ENCODE measurements at places on chromosomes 4 and X. TPM values are rescaled to one million over a fixed set of nuclear protein-coding genes. Genes with fewer than 3 reads are reported as not detected.

Gene NFXL1
- 6.0 TPM for total RNA-seq

Gene HSFX2
- not detected for total RNA-seq

Gene INTS12
- 19.3 TPM for total RNA-seq

GRCh38 chr4:117626664-117627063 lies 407.6 kb upstream of the NDST3 start:
- no peak for DNase-seq

DNA sequence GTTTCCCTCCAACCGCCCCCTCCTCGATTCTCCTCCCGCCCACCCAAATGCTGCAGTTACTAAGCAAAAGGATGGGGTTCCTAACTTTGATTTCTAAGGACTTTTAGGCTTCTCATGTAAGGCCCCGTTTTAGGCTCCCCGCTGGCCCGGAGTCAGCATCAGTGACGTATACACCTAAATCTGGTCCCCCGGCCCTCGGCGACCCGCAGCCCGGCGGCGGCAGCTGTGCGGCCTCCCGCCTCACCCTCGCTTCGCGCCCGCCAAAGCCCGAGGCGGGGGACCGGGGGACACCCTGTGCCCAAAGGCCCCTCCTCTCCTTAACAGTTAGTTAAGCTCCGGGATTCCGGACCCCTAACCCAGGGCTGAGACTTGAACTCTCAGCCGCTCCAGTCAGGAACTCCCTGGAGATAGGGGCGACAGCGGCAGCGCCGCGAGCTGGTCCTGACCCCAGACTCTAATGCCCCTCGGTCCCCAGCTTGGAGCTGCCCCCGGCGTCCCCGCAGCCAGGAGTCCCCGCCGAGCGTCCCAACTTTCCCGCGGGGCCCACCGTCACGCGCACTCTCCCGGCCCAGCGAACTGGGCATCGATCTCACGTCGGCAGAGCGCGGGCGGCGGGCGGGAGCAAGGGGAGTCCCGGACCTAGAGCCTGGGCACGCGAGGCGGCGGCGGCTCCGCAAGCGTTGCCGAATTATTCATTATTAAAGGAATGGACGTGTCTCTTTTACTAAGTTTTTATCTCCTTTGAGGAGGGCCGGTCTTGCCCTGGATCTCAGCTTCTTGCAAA lies 1.5 kb upstream of the NR3C2 start:
- DNase-seq = no peak

DNA sequence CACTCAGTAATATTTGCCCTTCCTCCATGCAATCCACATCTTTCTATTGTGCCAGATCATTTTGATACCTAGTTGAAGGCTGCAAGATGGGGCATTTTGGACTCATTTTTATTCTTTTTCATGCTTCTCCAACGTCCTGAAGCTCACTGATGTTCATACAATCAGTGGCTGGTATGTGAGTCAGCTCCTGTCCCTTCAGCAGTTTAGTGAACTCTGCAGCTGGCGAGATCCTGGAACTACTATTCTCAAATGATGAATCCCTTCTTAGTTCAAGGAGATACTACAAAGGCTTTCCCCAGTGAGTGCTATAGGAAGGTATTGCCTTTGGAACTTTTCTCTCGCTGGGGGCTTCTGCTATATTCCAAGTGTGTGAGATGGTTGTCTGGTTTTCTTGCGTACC lies 9.6 kb upstream of the CCDC149 start:
- no peak for DNase-seq

DNA sequence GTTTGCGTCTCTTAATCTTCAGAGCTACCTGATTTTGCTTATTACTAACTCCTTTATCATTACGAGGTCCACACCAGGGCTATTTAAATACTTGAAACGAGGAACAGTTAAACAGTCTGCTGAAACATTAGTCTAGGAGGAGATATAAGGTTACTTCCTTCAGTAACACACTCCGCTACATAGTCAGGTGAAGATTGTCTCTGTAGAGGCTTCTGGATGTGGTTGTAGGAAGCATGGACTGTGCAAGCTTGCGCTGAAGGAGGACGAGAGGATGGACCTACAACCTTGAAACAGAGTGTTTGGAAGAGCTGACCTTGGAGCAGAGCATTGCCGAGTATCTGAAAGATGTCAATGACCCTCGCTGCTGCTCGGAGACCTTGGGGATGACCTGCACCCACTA lies at the start of gene CLRN2:
Gene CLRN2 (plus strand): TSS at position 301 of the 400 bp plus-strand sequence. CDS start 102 bp downstream, outside the sequence.
- DNase-seq = no peak

GRCh38 chr4:63371001-63371400 lies 1038.2 kb downstream of the TECRL start:
- DNase-seq = no peak

DNA sequence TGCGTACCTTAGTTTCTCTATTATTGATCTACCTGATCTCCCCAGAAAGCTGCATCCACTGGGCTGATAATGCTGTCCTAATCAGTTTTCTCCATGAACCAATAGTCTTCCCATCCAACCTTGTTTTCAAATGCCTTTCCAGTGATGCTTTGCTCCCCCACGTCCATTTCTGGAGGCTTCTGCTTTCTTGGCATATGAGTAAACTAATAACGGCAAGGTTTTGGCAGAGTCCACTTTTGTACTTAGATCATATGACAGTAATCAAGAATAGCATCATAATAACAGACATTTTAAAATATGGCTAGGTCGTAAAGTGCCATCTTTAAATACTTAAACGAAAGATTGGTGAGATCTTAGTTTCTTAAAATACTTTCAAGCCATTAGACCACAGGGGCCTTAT lies 38.4 kb upstream of the FAM9B start:
- no peak for DNase-seq

DNA sequence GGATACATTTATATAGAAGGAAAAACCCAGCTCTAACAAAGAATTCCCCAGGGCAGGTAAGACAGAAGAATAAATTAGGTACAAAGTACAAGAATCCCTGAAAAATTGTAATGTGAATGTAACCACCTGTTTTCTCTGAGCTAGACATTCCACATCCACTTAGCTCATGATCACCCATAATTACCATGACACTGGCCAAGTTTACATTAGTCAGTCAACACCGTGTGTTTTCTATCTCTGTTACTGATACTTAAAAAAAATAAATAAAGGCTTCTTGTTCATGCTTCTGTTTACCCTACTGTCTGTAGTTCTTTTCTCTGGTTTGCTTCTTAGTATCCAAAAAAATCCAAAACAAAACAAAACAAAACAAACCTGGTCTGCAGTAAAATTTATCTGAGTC lies 66.0 kb downstream of the CBLL2 start:
- no peak for DNase-seq

DNA sequence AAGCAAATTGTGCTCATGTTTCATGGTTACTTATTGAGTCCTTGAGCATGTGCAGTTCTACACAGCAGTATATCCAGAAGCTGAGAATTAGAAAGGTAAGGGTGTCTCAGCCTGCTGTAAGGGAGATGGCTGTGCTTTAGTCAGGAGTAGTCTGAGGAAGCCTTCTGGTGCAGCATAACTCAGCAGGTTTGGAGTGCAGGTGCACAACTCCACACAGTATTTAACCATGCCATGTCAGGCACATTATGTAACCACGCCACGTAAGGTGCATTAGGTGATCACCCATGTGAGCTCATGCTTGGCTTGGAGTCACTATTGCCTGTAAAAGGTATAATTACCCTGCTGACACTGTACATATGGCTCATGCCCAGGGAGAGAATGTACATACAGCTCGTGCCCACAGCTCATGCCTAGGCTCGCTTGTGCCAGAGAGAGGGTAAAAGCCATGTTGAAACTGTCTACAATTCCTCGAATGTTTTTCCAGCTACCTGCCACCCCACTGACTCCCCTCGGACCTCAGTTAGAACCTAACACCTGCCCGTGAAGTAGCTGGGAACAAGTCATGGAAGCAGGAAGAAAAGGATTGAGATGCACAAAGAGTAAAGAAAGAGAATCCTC lies 37.8 kb downstream of the UCHL1 start:
- DNase-seq = no peak

- no peak for DNase-seq
Observed at GRCh38 chr4:116598155-116598979, 487.0 kb downstream of the TRAM1L1 start.

Gene ADAMTS3
- 0.75 TPM for total RNA-seq

Gene FRMD7
- total RNA-seq = 0.30 TPM

DNA sequence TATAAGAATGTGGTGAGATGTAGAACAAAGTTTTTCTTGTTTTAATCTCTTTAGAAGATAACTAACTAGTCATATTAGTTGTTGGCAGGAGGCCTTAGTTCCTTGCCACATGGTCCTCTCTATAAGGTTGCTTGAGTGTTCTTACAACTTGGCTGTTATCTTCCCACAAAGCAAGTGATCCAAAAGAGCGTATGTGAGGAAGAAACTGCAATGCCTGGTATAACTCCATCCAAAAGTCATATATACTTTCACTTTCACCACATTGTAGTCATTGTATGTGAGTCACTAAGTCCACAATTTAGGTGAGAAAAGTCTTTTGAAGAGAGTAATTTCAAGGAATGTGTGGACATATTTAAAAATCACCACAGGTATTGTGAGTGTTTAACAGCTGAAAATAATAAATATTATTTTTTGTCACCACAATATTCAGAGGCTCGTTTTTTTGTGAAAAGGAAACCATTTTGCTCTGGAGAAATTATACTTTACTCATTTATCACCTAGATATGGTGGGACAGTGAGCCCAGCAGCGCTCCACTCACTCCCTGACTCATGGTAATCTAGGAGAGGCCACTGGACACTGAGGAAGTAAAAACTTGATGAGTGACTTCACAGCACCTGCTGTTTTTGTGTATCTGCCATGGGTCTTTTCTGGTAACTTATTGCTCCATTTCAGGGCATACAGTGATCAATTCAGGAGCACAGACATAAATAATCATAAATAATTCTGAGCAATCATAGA lies 369.4 kb upstream of the NDST3 start:
- no peak for DNase-seq

DNA sequence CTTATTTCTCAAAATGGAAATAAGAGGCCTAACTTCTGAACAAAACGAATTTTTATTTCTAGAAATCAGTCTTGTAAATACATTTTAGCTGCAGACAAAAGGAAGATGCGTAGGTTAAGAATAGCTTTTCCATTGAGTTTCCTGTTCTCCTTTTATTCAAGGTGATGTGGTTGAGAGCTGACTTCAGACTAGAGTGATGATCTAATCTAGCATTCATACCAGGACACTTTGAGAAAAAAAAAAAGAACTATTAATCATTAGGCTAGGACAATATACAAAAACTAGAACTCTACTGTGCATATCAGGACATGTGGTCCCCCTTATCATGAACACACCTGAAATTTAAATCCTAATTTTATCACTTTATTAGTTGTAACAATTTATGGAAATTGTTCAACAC lies 884.5 kb upstream of the EPHA5 start:
- DNase-seq = no peak

DNA sequence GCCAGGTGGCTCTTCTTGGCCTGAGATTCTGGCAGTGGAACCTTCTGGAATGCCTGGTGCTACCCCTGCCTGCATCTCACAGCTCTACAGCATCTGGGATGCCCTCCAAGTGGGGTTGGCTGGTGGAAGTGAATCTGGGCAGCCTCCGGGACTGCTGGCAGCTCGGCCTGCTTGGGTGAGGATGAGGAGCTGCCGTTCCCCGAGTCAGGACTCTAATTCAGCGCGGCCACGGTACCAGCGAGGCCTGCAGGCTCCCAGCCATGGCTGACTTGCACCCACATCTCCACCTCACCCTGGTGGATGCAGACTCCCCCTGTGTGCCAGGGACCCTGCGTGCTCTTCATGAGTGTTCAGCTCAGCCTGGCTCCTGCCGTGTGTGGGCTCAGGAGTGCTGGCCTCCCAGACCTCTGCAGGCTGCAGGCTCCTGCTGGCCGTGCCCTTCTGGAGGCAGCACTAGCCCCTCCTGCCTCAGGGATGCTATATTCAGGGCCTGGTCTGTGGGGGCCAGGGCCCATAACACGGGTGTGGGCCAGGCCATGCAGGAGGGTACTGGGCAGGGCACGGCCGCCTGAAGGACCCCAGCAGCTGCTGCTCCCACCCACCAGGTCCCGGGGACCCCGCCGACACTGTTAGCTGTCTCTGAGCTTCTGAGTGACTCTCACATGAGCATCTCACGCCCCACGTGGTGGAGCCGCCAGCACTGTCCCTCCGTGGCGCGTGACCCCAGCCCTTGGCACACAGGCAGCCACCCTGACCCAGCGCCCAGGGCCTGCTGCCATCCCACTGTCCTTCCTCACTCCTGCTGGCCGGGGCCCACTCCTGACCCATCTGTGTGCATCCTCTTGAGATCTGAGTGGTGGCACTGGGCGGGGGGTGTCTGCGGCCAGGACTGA lies 10.6 kb downstream of the UVSSA start:
- DNase-seq = no peak

GRCh38 chr4:98448908-98449307 lies 187.7 kb downstream of the RAP1GDS1 start:
- no peak for DNase-seq

GRCh38 chr4:48974979-48975640 lies 11.0 kb upstream of the CWH43 start:
- no peak for DNase-seq

Gene IL3RA
- 7.6 TPM for total RNA-seq

Gene PCDH7
- total RNA-seq = 70.8 TPM

DNA sequence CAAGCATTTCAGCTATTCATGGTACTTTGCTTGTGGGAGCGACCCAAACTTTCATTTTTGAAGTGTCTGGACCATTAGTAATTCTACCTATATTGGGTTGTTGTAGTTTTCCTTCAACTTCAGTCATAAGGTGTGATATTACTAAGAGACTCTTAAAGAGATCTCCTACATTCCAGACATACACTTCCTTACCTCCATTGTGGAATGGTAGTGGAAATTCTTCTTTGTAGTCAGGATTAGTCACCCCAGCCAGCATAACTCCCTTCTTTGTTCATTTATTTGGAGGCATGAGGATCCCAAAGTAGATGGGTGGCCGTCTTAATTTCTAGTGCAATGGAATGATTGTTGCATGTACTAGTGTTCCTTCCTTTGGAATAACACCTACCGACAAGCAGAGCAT lies 991.4 kb downstream of the ARAP2 start:
- no peak for DNase-seq

Gene F8
- 43.4 TPM for total RNA-seq

- no peak for DNase-seq
Observed at GRCh38 chrX:69457756-69458155, 46.4 kb upstream of the NALF2 start.

Gene SSX2
- not detected for total RNA-seq

- DNase-seq = no peak
Observed at GRCh38 chr4:85587952-85588351, 113.0 kb downstream of the ARHGAP24 start.

DNA sequence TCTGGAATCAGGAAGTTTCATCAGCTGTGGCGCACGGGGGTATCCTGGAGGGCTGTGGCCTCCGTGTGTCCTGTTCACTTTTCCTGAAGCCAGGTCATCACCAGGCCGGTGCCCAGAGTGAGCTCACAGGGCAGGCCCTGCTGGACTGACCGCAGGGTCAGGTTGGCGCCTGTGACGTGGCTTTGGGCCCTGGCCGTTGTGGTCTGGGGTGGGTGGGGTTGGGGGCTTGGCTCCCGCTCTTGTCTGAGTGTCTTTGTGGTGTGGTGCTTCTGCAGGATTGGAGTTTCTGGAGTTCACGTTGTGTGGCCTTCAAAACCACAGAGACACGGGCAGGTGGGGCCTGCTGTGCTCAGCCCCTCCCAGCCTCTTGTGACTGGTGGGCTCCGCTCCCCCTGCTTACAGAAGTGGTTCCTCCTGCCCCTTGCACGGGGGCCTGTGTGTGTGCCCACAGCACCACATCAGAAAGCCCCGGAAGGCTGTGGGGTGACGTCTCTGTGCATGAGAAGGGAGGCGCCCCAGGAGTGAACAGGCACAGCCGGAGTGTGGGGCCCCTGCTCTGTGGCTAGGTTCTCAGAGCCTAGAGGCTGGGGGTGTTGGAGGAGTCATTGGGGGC lies 9.5 kb downstream of the RGS12 start:
- peak; percentile 71 for DNase-seq

Gene AKAP4
- not detected for total RNA-seq

GRCh38 chrX:154661899-154662298 lies 8.5 kb upstream of the CTAG2 start:
- no peak for DNase-seq

- DNase-seq = no peak
Observed at GRCh38 chr4:13907255-13907751, 279.8 kb upstream of the BOD1L1 start.
